Activated naive CD4-positive, alpha-beta T cell treated with anti-CD3 and anti-CD28 coated beads for 36 hours (primary cell): ENCODE measurements at places on chromosomes 3 and 15.

DNA sequence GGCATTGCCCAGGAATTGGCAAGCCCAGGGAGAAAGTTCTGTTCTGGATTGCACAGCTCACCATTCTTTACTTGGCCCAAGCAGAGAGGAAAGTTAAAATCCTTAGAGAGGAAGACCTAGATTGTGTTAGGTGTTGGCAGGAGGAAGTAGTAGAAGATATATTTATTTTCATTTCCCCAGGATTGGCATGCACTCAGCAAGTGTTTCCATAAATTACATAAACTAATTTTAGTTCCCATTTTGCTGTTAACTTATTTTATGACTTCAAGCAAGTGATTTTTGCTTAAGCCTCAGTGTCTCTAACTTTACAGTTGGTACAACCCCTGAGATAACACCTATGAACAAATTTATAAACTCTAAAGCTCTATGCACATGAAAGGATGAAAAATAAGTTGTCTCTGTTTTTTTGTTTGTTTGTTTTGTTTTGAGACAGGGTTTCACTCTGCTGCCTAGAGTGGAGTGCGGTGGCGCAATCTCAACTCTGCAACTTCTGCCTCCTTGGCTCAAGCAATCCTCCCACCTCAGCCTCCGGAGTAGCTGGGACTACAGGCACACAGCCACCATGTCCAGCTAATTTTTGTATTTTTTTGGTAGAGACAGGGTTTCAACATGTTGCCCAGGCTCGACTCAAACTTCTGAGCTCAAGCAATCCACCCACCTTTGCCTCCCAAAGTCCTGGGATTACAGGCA, 31.2 kb upstream of the TOP2B start:
- no peak for DNase-seq

GRCh38 chr15:31266712-31267111, 59.9 kb upstream of the KLF13 start:
- no peak for DNase-seq

DNA sequence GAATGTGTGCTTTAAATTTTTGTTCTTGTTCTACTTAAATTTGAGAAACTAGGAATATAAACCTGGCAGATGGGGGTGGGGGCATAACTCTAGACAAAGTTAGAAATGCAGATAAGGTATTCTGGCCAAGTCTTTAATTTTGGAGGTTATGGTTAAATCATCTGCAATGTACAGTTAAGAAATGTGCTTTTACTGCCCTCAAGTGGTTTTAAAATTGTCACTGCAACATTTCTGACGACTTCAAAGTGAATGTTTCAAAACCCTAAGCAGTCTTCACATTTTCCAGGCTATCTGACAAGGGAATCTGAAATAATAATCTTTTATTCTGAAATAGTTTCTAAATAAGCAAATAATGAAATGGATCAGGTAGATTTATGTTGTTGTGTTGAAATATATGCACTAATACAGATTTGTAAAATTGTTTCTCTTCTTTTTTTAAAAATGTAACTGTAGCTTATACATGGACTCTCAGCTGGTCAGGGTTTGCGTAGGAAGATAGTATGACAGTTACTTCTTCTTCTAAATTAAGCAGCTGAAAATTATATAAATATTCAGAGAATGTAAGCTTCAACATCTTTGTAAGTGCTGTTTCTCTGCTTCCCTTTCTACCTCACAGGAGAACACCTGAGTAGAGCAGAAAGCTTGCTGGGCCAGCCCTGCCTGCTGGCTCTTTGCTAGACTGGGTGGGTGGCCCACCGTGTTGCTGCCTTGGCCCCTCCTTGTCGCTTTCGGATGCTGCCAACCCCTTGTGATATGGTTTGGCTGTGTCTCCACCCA, 45.0 kb downstream of the SUCNR1 start:
- no peak for DNase-seq

GRCh38 chr3:196789885-196790359, 50.3 kb downstream of the PAK2 start:
- DNase-seq: no peak

GRCh38 chr3:182713743-182714517, 79.4 kb upstream of the ATP11B start:
- DNase-seq: no peak
